ENCODE measurements at places on chromosomes 5 and 9. TPM values are rescaled to one million over a fixed set of nuclear protein-coding genes. Genes with fewer than 3 reads are reported as not detected.

Gene TCF7
- 0.57 TPM for total RNA-seq

Gene LECT2
- total RNA-seq, result not detected

Gene GZMA
- not detected for total RNA-seq

Gene CAMSAP1
- total RNA-seq, result 32.6 TPM

Gene MEIKIN
- total RNA-seq, result not detected

Gene PCDHB13
- total RNA-seq, result 0.22 TPM

Gene ARRDC3
- total RNA-seq, result 69.3 TPM

Gene MSX2
- total RNA-seq, result 0.79 TPM

Gene LCN15
- not detected for total RNA-seq

Gene FOXD4L3
- 0.27 TPM for total RNA-seq

Gene PPP3R2
- not detected for total RNA-seq

Gene NR5A1
- total RNA-seq, result not detected

Data from thoracic aorta endothelial cell (primary cell).